Activated CD4-positive, alpha-beta T cell treated with anti-CD3 and anti-CD28 coated beads for 36 hours (primary cell): ENCODE measurements at places on chromosomes 7 and 10. TPM values are rescaled to one million over a fixed set of nuclear protein-coding genes. Genes with fewer than 3 reads are reported as not detected.

- no peak for DNase-seq
Measured at GRCh38 chr7:143256932-143257331, 6.3 kb upstream of the GSTK1 start.

DNA sequence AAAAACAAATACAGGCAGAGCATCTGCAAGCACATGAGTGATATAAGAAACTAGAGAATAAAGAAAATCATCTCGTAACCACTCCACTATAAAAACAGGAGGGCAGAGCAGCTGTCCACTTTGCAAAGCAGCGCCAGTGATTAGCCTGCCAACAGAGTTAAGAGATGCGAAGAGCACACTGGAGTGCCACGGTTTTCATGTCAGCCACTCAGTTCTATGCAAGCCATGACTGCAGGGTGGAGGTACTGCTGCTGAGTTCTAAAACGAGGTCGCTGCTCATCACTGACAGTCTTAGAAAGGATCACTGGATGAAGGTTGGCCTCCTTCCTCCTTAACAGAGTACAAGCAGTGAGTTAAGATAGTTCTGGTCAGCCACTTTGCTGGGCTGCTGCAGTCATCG, 58.5 kb downstream of the FGFR2 start:
- DNase-seq = no peak

- DNase-seq = no peak
Measured at GRCh38 chr10:102135956-102136526, 3.2 kb downstream of the PPRC1 start.

DNA sequence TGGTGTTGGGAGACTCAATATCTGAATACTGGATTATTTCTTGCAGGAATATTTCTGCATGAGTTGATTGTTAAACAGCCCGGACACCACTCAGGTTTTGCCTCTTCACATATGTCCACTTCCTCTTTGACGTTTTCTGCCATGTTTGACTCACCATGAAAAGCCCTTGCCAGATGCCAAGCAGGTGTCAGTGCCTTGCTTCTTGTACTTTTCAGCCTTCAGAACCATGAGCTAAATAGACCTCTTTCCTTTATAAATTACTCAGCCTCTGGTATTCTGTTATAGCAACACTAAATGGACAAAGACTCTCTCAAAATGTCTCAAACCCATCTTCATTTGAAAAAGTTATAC, 24.7 kb upstream of the MACC1 start:
- no peak for DNase-seq

The PKD2L1 gene
- total RNA-seq = not detected

The CPA1 gene
- not detected for total RNA-seq
